IMR-90 (cell line): ENCODE measurements at places on chromosomes 2 and 18.

- DNase-seq, result peak; percentile 98
These were observed 267.0 kb upstream of the HS6ST1 start for GRCh38 chr2:128585706-128586105.

DNA sequence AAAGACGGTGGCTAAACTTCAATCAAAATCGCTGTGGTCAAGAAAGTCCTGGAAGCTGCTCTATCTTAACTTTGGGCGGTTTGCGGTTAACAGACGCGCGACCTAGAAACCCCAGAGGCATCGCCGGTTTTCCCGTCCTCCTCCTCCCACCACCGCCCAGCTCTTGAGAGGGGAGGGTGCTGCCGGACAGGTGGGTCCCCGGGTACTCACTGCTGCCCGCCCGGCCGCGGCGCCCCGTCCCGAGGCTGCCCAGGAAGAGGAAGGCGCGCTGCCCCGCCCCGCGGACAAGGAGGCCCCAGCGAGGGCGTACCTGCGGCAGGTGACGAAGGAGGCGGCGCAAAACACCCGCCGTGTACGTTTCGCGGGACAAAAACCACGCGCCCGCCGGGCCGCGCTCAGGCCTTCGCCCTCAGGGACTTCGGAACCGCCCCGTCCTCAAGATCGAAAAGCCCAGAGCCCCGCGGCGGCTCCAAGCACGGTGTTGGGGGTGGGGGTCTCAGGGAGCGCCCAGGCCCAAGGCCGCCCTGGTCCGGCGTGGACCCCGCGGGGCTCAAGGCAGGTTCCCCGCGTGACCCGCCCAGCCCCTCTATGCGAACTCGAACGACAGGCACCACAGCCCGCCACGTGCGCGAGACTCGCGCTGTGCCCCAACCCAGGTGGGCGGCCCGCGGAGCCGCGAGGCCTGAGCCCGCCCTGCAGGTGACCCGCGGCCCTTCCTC, at the start of gene SH3YL1:
TSS of gene SH3YL1 (minus strand) at position 259 of the 719 bp plus-strand sequence. CDS start at position 211, 48 bp downstream.
- DNase-seq, result no peak

- DNase-seq, result no peak
These were observed 995.6 kb upstream of the SLC39A10 start for GRCh38 chr2:194661431-194661830.

DNA sequence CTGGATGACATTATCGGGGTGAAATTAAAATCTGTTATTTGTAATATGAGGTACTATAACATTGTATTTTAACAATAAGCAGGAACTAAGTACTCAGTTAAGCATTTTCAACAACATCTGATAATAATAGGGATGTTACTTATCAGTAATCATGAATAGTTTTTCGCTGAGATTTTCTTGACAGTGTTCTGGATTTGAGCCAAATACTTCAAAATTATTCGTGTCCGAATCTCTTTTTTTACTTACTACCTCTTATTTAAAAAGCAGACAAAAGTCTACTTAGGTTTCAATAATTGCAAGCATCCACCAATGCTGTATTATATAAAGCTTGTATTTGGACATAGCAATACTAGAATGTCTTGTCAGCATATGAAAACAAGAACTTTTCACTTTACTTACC, 6.4 kb upstream of the ANKRD12 start:
- DNase-seq, result no peak

DNA sequence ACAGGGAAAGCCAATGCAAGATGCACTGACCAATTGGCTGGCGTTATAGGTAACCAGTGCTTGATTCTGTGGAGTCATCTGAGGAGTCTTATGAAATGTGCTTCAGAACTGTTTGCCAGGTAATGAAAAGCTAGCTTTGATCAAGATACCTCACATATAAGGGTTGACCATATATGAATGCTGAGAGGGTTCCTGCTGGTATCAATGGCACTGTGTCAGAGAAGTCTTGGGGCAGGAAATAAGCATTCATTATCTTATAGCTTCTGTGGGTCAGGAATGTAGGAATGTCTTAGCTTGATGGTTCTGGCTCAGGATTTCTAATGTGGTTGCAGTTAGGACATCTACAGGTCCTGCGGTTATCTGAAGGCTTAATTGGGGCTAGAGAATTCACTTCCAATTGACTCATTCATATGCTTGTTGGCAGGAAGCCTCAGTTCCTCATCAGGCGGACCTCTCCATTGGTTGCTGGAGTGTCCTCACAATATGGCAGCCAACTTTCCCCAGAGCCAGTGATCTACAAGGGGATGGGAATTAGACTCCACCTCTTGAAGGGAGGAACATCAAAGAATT, 22.1 kb upstream of the TCF7L1 start:
- peak; percentile 18 for DNase-seq

DNA sequence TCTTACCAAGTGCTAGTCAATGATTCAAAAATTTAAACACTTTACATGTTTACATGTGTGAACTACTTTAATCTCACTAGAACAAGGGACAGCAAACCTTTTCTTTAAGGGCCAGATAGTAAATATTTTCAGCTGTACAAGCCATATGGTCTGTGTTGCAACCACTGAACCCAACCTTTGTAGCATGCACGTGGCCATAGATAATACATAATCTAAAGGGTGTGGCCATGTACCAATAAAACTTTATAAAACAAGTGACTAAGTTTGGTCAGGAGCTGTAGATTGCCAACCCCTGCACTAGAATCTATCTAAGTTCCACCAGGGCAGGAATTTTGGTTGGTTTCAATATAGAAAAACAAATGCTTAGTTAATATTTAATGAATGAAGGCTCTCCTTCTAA, 18.4 kb upstream of the SPRED2 start:
- no peak for DNase-seq

GRCh38 chr18:13493079-13493478, 233.3 kb downstream of the FAM210A start:
- no peak for DNase-seq

- DNase-seq, result no peak
These were observed 24.8 kb downstream of the RUFY4 start for GRCh38 chr2:218093879-218094278.
